ENCODE measurements at places on chromosomes 7 and 10.

DNA sequence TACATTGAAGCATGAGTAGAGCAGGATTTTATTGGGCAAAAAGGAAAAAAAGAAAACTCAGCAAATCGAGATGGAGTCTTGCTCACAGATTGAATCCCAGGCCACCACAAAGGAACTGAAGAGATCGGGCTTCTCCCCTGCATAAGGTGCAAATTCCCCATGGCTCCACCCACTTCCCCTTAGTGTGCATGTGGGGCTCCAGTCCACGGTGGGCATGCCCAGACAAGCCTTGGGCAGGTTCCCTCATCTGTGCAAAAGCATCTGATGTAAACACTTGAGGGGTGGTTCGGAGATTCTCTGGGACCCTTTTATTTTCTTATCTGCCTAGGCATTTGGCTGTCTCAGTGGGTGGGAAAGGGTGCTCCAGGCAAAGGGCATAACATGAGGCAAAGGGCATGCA lies 150.7 kb downstream of the CFTR start:
- no peak for DNase-seq

GRCh38 chr10:68553138-68553537 lies 7.0 kb upstream of the TET1 start:
- DNase-seq, result no peak

GRCh38 chr10:30784897-30785605 lies 155.5 kb upstream of the LYZL2 start:
- no peak for DNase-seq

- no peak for DNase-seq
These were observed 193.6 kb downstream of the MBL2 start for GRCh38 chr10:52578871-52579405.

DNA sequence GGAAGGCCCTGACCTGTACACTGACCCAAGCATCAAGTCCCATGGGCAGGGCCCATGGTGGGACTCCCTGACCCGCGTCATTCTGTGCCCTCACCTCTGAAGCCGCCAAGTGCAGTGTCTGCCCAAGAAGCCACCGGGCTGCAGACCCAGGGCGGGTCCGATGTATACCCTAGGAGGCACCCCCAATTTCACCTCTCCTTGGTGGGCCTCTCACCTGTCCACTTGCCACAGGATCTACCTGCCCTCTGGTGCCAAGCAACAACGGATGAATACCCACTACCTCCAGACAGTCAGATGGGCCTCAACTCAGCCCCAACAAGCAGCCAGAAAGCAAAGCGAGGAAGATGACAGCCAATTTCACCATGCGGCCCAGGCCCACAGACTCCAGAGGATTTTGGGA lies 92.6 kb downstream of the CTBP2 start:
- no peak for DNase-seq

- DNase-seq, result no peak
These were observed 39.0 kb downstream of the POR start for GRCh38 chr7:75953931-75954330.

DNA sequence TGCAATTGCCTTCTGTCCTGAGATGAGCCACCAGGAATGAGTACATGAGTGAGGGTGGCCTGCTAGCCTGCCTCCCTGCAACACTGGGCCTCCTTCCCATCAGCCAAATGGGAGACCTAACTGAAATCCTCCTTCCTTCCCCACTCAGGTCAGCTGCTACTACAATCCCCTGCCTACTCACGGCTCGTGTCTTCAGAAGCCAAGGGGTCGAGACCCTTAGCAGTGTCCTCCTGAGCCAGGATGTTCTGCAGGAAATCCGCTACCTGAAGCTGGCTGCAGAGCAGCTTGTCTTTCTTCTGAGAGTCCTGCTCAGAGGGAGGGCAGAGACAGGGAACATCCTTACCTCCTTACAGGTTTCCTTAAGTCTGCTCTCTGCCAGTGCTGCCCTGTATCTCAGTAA lies 1.2 kb downstream of the ZWINT start:
- no peak for DNase-seq

- DNase-seq, result no peak
These were observed 13.6 kb downstream of the NSMCE4A start for GRCh38 chr10:121961456-121961855.

DNA sequence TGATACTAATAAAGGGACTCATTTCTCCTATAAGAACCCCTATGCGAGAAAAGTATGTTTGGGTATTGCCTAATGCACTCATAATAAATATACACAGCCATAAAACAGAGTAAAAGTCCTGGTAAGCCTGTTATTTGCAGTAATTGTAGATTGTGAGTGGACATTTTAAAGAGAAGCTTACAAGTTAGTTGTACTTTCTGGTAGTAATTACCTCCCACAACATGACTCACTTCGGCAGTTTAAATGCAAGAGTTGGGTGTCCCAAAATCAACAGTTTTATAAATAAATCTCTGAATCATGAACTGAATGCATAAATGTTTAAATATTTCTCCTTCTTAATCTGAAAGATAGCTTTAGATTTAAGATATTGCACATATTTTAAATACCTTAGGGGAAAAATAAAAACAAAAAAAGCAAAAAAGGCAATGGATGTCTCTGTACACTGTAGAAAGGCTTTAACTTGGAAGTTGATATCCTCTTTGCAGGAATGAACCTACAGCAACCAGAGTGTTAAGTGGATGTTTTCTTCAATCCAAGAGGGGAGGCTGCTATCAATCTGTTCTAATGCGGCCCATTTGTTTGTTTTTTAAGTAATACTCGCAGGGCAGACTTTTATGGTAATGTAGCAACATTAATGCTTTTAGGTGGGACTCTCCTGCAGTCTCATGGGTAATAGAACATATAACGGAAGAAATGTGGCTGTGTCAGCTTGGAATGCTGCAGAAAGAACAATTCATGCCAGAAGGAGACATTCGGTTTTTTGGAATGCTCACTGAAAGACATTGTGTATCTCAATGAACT lies 57.3 kb upstream of the ZEB1 start:
- DNase-seq, result no peak

DNA sequence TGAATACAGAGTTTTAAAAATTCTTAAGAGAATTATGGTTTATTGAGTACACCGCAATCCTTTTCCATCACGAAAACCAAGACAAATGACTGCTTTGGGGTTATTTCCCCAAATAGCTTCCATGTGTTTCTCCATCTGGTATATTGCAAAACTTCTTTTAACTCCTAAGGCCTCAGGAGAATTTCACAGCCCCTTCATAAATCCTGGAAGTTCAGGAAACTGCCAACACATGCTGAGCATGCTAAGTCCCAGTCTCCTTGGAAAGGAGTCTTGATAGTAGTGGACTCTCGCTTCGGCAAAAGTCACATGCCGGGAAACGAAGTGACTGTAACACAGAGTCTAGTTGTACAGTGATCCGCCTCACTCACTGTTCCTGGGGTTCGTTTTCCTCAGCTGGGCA lies 88.1 kb upstream of the RSU1 start:
- DNase-seq, result no peak

DNA sequence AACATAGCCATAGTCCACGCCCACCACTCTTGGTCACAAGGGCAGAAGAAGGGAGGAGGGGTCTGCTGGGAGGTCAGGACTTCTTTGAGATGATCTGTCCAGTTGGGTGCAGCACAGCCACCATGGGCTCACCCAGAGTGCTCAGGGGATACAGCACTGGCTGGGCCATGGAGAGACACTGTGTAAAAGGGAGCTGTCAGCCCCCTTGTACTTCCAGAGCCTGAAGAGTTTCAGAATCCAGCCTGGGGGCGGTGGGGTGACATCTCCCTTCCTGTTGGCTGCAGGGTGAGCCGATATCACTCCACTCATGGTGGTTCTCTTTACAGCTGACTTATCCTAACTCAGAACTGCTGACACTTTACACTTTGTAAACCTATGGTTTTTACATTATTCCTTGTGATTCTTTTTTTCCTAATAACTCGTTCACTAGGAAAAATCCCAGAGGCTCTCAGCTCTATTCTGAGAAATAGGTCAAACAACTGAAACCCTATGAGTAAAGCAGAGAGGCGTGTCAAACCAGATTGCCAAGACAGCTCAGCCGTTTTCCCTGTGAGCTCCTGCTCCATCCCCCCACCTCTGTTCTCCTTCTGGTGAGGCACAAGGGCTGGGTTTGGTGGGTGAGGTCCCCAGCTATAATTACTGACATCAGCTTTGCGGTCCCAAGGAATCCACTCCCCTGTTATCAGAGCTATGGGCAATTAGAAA lies 3.2 kb upstream of the MRPS24 start:
- DNase-seq, result no peak

DNA sequence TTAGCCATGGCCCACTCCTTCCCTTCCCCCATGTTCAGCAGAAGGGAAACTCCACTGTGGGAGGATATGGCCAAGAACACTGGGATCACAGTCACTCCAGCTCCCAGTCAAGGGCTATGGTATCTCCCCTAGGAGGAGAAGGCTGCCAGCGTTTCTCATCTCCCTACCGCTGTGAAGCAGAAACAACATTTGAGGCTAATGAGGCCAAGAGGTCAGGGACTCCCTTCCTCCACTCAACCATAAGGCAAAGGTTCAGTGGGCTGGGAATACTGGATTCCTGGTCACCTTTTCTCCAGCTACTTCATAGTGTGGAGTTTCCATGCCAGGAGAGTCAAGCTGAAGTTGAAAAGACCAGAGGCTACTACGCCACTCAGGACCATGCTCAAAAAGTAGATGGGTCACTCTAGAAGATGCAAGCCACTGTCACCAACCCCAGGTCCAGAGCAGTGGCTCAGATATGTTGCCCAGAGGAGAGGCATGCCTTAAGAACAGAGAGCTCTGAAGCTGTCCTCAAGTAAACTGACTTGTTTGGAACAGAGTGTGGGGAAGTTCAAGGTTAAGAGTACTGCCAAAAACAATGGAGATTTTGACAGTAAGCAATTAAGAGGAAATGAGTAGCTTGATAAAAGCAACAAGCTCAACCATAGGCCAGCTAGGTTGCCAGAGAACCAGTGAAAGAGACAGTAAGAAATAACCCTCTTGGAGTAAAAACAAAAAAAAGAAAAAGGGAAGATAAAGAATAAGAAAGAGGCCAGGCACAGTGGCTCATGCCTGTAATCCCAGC lies 3.8 kb upstream of the TMEM140 start:
- no peak for DNase-seq

DNA sequence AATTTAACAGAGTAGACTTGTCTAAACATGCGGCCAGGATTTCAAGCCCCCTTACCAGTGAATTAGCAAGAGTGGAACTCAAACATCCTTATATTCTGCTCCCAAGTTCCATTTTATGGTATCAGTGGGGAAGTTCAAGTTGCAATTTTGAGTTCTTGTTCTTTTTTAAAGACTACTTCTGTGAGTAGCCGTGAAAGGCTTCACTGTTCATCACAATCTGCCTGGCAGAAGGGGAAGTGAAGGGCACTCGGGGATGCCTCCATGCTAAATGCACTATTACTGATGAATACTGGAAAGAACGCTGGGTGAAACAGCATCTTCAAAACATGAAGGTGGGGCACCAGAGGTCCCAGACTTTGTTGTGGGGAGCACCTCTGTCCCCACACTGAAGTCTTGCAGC lies 22.4 kb upstream of the FGL2 start:
- no peak for DNase-seq

- no peak for DNase-seq
These were observed 109.2 kb downstream of the PIP4K2A start for GRCh38 chr10:22605168-22605567.

GRCh38 chr7:149664666-149665065 lies 108.7 kb downstream of the ZNF467 start:
- DNase-seq, result no peak

DNA sequence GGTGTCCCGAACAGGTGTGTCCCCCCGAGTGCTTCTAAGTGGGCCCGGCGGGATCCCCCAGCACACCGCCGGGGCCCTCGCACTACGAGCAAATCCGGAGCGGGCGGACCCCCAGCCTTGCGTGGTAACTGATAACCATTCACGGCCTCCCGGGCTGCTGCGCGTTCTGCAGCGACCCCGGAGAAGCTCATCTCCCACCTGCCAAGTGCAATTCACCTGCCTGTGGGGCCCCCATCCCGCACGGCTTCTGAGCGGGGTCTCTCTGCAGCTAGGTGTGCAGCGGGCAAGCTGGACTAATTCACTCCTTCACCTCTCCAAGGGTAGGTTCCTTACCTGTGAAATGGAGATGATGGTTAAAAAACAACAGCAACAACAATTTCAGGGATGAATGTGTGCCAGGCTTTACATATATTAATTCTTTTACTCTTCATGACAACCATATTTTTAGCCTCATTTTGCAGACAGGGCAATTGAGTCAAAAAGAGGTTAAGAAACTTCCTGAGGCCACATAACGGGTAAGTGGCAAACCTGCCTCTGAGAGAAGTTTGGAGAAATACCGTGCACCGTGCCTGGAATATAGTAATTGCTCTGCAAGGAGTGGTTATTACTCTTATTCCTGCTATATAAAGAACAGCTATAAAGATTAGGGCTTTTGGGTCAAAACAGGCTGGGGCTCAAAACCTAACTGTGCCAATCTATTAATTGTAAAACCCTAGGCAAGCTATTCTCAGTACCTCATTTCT lies 652 bp upstream of the PODXL start:
- no peak for DNase-seq

GRCh38 chr7:28075674-28076358 lies 104.8 kb downstream of the JAZF1 start:
- no peak for DNase-seq

DNA sequence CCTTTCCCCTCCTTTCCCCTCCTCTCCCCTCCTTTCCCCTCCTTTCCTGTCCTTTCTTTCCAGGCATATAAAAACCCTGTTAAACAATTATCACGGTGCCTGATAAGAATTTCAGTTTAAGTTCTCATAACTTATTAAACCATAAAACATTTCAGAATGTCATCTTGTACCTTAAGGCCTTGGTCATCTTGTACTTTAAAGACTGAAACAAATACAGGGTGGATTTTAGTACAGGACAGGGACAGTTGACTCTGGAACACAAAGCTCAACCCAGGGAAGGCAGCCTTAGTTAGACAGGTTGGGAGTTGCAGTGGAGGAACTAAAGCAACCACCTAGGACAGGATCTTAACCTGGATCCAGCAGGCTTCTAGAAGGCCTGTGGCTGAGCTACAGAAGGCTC lies 1.2 kb downstream of the AGR3 start:
- no peak for DNase-seq

GRCh38 chr7:70640266-70640833 lies 491.6 kb upstream of the GALNT17 start:
- no peak for DNase-seq

- no peak for DNase-seq
These were observed 28.8 kb upstream of the KMT2E start for GRCh38 chr7:104985259-104985617.

GRCh38 chr7:13602036-13602435 lies 387.4 kb downstream of the ETV1 start:
- no peak for DNase-seq

DNA sequence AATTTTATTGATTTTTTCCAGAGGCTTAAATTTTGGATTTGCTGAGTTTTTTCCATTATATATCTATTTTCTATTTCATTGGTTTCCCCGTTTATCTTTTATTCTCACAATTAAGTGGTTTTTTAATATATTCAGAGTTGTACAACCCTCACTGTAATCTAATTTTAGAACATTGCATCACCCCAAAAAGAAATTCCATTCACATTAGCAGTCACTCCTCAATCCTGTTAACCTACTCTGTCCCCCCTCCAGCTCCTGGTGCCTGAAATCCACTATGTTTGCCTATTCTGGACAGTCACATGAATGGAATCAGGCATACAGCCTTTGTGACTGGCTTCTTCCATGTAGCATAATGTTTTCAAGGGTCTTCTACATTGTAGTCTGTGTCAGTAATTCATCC lies 55.8 kb upstream of the ITGA8 start:
- DNase-seq, result no peak

Data from effector memory CD4-positive, alpha-beta T cell (primary cell).